CD4-positive, alpha-beta T cell treated with Interleukin-17A for 1 hour (primary cell): ENCODE measurements at places on chromosomes 5 and 9.

GRCh38 chr9:672851-673250 lies 168.6 kb upstream of the DMRT1 start:
- no peak for DNase-seq

- no peak for DNase-seq
Measured at GRCh38 chr5:37721447-37721871, 118.4 kb downstream of the GDNF start.

DNA sequence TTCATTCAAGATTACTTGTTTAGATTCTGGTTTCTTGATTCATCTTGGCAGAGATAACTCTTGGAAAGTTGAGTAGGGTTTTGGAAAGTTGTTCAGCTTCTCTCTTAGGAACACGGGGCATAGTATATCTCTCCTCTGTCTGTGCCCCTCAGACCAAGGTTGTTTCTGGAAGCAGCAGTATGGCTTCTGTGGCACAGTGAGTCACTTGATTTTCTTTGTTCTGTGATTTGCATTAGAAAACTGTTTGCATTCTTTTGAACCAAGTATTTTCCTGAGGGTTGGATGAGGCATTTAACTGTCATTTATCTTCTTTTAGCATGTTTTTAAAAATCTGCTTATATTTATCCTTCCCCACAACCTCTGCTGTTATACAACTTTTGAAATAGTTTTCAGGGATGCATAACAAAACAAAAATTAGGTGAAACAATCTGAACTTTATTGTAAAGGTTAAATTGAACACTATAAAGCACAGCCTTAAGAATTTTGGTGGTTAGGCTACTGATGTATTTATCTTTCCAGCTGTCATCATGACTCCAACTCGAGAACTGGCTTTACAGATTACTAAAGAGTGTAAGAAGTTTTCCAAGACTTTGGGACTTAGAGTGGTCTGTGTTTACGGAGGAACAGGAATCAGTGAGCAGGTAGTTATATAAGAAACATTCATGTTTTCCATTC lies 26.5 kb downstream of the DDX46 start:
- no peak for DNase-seq

GRCh38 chr5:147509710-147510651 lies at the start of gene DPYSL3:
Gene DPYSL3 (minus strand): TSS chr5:147510068. CDS start chr5:147509858, 210 bp downstream.
- no peak for DNase-seq

- no peak for DNase-seq
Measured at GRCh38 chr9:12538842-12539579, 154.2 kb upstream of the TYRP1 start.

DNA sequence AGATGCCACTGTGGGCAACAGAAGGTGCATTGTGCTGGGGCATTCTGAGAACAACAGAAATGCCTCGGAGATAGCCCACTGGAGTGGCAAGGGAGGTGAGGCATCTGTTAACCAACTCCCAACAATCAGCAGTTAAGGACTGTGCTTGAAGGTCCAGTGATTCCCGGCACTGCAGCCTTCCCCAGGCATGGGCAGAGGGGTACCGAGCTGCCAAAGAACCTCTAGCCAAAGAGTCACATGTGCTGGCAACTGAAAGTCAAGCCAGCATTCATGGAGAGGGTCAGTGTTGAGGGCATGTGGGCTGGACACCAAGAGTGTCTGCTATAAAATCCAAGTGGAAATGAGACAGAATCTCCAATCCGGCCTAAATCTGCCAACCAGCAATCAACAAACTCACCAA lies 149.6 kb downstream of the ASTN2 start:
- no peak for DNase-seq

- DNase-seq, result no peak
Measured at GRCh38 chr5:166165596-166165995, 2125.8 kb upstream of the WWC1 start.

- no peak for DNase-seq
Measured at GRCh38 chr5:96548905-96549304, 113.3 kb upstream of the CAST start.

DNA sequence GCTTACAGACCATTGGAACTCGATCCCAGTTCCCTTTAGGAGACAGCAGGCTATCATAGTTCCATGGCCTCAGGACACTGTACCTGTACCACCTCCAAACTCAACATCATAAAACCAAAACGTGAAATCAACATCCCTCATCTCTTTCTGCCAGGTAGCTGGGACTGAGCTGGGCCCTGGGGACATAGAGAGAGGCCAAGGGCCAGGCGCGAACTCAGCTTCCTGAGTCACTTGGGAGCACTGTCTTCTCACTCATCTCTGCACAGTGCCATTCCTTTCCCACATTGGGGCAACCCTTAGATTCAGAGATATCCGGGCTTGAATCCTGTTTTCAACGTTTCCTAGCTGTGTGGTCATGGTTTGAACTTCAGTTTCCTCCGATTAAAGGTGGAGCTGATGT lies 12.2 kb downstream of the DAB2IP start:
- no peak for DNase-seq

DNA sequence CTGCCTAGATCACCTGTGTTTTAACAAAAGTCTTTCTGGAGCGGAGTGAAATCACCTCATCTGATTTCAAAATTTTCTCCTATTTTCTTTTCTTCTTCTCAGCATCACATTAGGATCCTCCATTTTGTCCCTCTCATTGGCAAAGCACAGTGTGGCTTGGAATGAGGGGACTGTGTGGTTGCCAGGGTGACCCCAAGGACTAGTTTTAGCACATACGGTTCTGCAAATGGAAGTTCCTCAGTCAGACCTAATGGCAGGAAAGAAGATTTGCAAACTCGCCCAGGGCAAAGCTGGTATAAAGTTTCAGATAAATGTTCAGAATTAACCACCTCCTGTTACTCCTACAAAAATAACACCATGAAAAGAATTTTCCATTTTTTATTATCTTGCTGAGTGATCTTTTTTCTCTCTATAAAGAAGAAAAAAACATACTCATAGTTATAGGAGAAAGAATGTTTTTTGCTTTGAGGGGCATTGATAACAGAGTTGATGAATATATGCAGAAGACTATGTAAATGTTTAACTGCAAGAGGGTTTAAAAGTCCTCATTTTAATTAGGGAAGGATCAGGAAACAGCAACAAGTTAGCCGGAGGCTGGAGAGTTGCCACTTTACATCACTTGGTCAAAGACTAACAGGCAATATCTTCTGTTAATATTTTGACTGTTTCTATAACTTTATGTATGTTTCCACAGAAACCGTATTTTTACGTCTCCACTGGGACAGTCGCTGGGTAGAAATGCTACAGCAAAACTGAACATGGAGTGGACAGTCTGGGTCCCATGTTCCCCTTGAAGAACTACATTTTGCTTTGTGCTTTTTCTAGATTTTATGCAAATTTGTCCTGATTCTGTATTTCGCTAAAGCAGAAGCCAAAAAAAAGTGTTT lies 257.8 kb downstream of the NR2F1-AS1 start:
- no peak for DNase-seq

- DNase-seq, result no peak
Measured at GRCh38 chr5:128881502-128882018, 83.7 kb upstream of the SLC27A6 start.

DNA sequence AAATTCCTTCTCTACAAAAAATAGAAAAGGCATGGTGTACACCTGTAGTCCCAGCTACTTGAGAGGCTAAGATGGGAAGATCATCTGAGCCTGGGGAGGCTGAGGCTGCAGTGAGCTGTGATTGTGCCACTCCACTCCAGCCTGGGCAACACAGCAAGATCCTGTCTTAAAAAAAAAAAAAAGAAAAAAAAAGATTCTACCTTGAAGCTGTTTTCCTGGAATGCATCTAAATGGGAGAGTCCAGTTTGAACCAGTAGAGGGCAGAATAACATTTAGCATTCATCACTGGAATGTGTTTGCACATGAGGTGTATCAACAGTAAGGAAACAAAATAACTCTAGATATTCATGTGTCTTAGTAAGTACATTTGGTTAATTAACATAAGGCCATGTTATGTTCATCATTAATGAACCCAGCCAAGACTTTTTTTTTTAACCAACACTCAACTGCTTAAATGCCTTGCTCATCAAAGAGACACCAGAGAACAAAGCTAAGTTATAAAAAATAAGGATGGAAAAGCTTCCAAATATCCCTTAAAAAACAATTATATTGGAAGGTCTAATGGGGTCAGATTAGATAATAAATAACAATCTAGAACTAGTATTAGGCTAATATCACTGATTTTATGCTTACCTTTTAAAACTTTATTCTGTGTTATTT lies 16.1 kb downstream of the IFNE start:
- peak; percentile 71 for DNase-seq

DNA sequence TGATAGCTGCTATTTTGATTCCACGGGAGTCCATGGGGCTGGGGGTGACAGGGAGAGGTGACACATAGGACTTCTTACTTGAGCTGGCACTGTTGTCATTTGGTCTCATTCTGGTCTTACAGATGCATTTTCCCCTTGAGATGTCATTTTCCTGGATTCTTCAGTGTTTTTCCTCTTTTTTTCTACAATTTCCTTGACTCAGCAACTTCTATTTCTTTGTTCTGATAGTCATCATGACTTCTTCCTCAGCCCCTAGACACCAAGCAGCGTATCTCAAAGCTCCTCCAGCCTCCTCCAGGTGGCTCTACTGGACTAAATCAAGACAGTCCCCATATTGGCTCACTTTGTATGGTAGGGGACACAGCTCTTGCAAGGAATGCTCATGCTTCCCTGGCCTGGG lies 16.5 kb downstream of the LVRN start:
- DNase-seq, result no peak

GRCh38 chr9:98583417-98583816 lies 125.3 kb downstream of the GABBR2 start:
- no peak for DNase-seq

GRCh38 chr5:17893026-17893635 lies 258.9 kb downstream of the TAF11L14 start:
- DNase-seq, result no peak

DNA sequence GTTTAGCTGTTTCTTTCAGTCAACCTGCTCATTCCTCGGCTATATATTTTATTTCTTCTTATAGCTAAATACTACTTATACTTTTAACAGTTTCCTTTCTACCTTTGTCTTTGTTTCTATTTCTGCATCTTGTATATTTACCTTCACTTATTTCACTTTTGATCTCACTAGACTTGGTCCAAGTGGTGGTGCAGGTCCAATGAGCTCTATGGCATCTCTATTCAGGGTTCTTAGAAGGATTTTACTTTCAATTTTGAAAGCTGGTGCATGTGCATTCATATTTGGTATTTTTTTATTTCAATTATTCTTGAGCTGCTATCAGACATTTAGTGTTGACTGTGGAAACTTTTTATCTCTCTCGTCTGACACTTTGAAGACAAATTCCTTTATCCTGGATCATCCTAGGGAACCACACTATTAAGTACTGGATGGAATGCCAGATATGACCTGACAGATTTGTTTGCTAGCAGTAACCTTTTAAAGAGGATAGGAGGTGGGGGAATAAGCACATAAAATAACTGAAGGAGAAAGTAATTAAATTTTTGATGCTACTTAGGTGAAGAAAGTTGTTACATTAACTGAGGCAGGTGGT lies 123.1 kb upstream of the PJA2 start:
- no peak for DNase-seq
